ENCODE measurements at places on chromosomes 3 and 15.

DNA sequence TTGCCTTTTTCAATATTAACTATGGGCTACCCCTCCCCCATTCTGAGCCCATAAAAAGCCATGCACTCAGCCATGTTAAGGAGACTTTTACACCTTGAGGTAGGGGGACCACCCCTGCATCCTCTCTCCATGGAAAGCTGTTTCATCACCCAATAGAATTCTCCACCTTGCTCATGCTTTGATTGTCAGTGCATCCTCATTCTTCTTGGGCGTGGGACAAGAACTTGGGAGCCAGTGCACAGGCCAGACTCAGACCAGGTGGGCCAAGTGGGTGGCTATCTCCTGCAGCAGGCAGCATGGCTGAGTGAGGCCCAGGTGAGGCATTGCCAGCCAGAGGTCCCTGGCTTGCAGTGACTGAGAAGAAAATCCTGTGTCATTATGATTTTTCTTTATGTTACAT lies 357.4 kb upstream of the CDIN1 start:
- DNase-seq = no peak

DNA sequence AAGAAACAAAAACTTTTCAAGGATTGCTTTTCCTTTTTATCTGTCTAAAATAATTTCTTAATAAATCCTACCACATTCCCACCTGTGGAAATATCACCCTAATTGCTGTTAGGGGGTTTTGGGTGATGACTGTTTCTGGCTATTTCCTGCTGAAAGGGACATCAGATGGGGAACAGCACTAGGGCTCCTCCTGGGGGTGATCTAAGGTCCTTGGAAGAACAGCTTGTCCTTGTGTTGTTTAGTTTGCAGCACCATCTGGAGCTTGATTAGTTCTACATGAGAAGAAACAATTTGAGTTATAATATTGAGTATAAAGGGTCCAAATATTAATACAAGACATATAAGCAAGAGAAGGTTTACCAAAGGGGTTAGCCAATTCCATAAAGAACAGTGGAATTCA lies 18.7 kb downstream of the OR5H15 start:
- no peak for DNase-seq

- no peak for DNase-seq
Observed at GRCh38 chr3:177420651-177421480, 223.6 kb upstream of the TBL1XR1 start.

GRCh38 chr3:184757022-184757651 lies 45.3 kb upstream of the MAGEF1 start:
- no peak for DNase-seq

DNA sequence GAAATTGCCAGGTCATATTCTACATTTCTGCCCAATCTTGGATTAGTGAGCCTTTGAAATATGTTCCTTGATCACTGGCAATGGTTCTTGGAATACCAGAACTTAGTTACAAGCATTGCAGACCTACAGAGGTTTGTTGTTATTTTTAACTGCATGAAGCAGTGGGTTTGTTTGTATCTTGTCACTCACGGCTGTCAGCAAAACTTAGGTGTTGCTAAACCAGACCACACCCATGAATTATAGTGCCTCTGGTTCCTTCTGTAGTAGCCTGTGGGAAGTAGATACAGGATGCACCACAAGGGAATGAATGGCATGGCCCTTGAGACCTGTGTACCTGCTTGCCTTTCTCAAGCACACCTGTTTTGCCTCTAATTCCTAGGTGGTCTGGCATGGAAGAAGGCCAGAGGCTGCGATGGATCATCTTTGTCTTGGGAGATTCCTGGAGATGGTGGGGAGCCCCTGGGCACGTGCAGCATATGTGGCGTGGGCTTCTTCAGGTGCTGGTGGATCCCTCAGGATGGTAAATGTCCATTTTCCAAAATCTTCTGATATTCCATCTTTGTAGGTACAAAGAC lies 138.8 kb downstream of the SNRPN start:
- DNase-seq = no peak

Measured in stimulated activated CD4-positive, alpha-beta T cell treated with anti-CD3 and anti-CD28 coated beads, Interleukin-15, amount 100 ng/mL, for 48 hours (primary cell).